ENCODE measurements at places on chromosomes 5 and 9. TPM values are rescaled to one million over a fixed set of nuclear protein-coding genes. Genes with fewer than 3 reads are reported as not detected.

DNA sequence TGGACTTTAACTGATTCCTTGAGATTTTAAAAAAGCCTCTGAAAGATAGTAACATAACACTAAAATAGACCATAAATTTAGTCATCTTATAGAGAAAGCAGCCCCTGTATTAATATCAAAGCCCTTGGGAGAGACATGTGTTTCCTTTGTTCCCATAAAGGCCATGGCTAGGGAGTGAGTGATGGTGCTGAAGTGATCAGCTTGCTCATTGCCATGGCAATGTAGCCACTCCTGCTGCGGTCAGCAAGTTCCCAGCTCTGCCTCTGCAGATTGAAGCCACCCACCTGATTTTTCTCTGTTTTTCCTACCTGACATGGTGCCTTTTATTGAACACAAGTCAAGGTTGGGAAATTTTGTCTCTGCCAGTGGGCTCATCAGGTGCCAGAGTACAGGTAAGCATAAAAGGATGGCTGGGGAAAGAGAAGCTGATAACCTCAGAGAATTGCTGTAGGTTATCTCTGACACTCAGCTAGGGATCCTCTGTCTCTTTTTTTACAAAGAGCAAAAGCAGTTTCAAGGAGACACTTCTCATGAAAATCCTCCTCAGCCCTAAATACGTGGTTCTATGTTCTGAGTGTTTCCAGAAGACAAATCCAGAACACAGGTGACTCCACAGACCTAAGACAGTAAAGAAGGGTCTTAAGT is 296.3 kb upstream of the NMUR2 start:
- no peak for DNase-seq

GRCh38 chr5:151703227-151703626 is 16.5 kb upstream of the SPARC start:
- DNase-seq, result no peak

GRCh38 chr5:113108485-113108884 is 131.9 kb downstream of the DCP2 start:
- no peak for DNase-seq

The SPATA31D4 gene
- total RNA-seq, result not detected

The MSANTD3 gene
- total RNA-seq, result 7.1 TPM

The CSF1R gene
- total RNA-seq, result 15.2 TPM

DNA sequence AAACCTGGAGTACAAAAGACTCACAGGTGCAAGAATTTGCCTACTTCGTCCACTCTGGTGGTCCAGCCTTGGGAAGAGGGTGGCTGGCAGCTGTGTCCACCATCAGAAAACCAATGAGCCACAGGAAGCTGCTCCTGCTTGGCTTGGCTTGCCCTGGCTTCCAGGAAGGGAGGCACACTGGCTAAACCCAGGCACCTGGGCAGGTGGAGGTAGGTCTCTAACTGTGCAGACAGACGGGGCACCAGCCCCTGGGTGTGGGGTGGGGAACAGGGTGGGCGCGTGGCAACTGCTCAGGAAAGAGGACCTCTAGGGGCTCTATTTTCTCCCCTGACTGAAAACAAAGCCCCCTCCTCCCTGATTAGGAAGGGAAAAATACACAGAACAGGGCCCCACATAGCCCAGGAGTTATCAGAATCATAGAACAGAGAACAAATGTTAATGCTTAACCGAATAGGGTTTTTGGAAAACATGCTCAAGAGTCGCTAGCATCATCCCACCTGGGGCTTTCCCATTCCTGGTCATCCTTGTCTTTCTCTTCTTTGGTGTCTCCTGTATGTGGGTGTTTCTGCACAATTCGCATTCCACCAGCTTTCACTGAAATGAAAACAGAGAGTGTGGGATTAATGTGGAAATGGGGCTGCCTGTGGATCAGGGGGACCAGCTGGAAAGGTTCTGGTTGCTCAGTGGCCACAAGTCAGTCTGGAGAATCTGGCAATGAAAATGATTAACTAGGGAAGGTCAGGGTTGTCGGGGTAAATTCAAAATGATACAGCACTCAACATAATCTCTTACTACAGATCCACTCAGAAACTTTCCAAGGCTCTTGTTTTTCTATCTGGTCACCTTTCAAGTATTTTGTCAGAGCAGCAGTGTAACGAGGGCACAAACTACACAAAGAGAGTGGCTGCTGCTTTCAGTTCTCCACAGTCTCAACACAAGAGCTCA is 13.1 kb downstream of the DAP start:
- peak; percentile 58 for DNase-seq

DNA sequence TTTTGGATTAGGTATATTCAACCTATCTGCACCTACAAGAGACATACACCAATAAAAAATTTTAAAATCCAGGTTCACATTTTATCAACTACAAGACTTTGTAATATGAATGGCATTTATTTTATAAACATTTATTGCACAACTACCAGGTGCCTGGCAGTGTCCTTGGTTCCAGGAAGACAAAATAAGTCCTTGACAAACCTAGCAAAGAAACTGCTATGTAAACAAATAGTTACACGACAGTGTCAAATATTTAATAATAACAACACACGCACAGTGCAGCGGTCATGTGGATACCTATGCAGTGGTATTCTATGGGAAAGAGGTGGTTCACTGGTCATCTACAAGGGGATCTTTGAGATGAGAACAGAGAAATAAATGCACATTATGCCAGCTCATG is 120.7 kb downstream of the MYO10 start:
- no peak for DNase-seq

The MAMDC2 gene
- 0.48 TPM for total RNA-seq

The SPATA9 gene
- 0.25 TPM for total RNA-seq

- no peak for DNase-seq
Measured at GRCh38 chr5:141196363-141196762, 3.1 kb upstream of the PCDHB11 start.

DNA sequence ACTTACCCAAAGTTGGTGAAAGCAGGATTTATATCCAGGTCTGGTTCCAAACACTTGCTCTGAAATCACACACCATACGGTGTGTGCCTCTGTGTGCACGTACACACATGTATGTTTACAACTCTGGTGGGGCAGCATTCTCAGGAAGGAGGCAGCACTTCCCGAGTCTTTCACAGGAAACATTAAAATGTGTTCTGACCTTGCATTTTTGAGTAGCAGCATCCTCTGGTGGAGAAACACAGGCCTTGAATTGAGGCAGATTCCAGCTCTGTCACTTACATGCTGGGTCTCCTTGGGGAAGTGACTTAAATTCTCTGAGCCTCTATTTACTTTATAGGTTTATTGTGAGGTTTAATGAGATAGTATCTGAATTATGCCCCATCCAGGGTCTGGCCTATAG is 126.4 kb downstream of the RGS3 start:
- DNase-seq, result no peak

DNA sequence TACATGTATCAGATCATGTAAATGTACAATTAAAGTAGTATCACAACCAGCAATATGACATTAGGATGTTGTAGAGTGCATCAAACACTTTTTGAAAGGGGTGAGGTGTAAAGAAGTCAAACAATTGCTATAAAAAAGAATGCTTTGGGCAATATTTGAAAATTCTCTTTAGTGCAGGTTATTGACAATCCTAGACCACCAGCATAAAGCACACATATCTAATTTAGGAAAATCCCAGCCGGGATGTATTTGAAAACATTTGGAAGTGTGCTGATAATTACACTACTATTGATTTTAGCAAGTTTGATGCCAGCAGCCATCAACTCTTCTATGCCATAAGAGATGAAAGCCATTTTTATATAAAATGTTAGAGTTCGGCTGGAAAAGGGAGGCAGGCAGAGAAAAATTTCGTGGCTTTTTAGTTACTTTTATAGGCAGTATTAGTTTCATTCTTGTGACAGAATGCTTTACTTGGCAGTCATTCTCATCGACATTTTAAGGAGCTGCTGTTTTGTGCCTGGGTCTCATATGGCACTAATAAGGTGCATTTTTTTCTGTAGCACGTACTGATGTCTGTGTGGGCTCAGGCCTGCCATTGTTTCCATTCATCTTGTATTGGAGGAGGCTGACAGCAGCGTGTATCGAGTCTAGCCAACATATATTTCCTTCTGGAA is 285.7 kb downstream of the AOPEP start:
- DNase-seq, result no peak

The FOXI1 gene
- total RNA-seq, result not detected

The IL4 gene
- total RNA-seq, result not detected

DNA sequence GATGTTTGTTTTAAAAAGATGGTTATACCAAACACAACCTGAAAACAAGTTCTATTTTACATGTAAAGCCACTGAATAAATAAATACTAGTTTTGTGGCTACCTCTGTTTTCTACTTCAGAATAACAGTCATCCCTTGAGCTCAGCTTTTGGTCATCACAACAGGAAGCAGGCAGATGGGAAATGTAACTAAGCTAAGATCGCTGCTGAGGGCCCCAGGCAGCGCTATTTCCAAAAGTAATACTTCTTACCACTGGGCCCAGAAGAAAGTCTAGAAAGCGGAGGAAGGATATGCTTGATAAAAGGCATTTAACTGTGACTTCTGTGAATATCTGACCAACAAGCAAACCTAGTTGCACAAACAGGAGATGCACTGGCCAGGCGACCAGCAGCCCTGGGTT is 61.4 kb downstream of the SERINC5 start:
- no peak for DNase-seq

GRCh38 chr9:36828611-36829013 is 205.5 kb downstream of the PAX5 start:
- DNase-seq, result no peak
